ENCODE measurements at places on chromosomes 3 and 15.

GRCh38 chr3:132239587-132239986 lies 77.6 kb upstream of the ACP3 start:
- DNase-seq = no peak

DNA sequence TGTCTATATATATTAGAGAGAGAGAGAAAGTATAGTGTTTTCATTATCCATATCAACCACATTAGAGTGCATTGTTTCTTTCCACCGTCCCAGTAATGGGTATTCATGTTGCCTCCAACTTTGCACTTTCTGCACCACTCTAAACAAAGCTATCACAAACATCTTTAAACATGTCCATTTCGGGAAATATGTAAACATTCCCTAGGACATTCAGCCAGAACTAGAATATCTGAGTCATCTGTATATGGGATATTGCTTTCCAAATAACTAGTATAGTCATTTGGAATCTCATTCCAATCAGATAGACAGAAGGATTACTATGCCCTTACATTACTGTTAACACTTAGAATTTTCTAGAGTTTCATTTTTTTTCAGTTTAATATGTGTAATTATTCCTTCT lies 914.9 kb upstream of the EPHA6 start:
- DNase-seq = no peak

GRCh38 chr3:39282057-39282456 lies 2.2 kb upstream of the CX3CR1 start:
- DNase-seq = no peak

DNA sequence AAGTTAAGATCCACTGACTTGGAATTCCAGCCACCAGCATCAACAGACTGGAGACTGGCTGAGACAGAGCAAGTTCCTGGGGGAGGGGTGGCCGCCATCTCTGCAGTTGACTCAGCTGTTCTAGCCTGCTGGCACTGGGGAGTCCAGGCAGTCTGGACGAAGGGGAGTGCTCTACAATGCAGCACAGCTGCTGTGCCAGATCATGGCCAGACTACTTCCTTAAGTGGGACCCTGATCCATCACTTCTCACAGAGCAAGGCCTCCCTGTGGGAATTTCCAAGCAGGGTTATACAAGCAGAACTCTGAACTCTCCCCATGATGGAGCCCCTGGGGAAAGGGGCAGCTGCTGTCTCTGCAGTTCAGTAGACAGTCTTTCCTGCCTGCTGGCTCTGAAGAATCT lies 35.2 kb downstream of the PYGO1 start:
- no peak for DNase-seq

All from hematopoietic multipotent progenitor cell treated with erythropoietin and hydrocortisone succinate and interleukin-3 and kit ligand, for 6 days (in vitro differentiated cells).